ENCODE measurements at places on chromosomes 11 and 22.

GRCh38 chr22:22800716-22801115 is 86.9 kb upstream of the IGLL5 start:
- no peak for DNase-seq

GRCh38 chr11:65389294-65389980 is 3.0 kb downstream of the FRMD8 start:
- no peak for DNase-seq

GRCh38 chr11:116055064-116055463 is 550.8 kb upstream of the CADM1 start:
- DNase-seq: no peak

DNA sequence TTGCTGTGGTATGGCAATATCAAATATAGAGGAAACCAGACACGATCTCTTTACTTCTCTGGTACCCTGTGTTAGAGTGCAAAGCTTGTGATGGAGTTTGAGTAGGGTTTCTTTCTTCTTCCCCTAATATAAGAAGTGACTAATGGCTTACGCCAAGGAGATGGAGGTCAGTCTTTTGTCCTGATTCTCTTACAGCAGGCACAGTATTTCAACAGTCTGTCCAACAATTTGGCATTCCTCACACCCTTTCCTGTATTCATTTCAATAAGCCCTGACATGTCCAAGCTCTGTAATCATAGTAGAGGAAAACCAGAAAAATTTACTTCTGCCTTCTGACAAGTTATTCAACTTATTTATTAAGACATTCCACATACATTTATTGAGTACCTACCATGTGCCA is 546.2 kb downstream of the TMEM135 start:
- no peak for DNase-seq

- no peak for DNase-seq
These were observed 14.0 kb upstream of the ARHGAP8 start for GRCh38 chr22:44738347-44738715.
